NCI-H524 (cell line): ENCODE measurements at places on chromosomes 5 and 9.

GRCh38 chr9:29514336-29514735, 1941.1 kb upstream of the C9orf72 start:
- peak; percentile 42 for DNase-seq

DNA sequence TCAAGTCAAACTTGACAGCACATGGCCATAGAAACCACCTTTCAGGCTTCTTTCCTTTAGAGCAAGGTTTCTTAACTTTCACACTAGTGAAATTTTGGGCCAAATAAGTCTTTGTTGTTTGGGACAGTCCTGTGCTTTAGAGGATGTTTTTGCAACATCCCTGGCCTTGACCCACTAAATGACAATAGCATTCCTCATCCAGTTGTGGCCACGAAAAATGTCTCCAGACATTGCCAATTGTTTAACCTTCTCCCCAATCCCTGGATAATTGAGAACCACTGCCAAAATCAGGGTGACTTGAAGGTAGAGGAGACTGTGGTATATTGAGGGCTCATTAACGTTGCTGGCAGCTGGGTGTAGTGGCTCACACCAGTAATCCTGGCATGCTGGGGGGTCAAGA, 72.0 kb downstream of the ALDH1A1 start:
- DNase-seq: no peak

- no peak for DNase-seq
Observed at GRCh38 chr5:2562036-2562435, 189.4 kb downstream of the IRX2 start.

DNA sequence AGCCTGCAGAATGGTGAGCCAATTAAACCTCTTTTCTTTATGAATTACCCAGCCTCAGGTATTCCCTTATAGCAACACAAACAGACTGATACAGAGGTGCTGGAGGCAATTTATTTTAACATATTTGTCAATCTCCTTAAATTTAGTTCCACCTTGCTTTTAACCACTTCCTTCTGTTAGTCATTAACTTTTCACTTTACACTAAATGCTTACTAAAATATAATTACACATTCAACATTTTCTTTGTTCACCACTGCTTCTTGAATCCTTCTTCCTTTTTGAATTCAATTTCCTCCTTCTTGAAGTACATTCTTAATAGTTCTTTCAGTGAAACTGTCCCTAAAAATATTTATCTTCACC, 39.4 kb downstream of the LYRM7 start:
- DNase-seq: no peak

DNA sequence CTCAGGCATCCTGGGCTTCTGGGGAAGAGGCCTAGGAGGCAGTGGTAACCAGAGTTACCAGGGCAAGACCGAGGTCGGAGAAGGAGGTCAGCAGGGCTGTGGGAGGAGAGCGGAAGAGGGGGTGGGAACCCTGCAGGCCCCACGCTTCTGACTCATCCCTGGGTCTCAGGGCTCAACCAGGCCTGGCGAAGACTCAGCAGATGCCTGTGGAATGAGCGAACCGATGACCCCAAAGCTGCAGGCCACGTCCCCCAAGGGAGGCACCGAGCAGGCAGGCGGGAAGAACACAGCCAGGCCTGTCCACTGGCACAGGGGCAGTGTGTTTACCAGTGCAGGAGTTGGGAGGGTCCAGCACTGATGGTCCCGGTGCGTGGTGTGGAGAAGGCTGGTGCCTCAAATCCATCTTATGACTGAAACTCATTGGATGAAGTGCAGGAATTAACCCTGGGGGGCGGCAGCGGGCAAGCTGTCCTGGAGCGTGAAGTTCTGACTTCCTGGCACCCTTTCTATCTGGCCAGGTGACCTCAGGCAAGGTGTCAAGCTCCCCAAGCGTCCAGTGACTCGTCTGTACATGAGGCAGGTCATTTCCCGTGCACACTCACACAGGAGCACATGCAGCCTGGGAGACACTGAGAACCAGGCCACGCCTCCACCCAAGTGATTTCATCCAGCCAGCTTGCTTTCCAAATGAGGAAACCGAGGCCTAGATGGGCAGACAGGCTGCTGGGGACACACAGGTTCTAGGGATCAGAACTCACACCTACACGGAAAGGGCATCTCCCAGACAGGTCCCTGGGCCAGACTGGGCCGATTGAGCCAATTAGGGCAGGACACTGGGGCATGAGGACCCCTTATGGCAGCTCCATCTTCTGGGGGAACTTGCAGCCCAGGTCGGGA, 69.1 kb downstream of the ADAMTS2 start:
- no peak for DNase-seq
